ENCODE measurements at places on chromosomes 5 and 9.

DNA sequence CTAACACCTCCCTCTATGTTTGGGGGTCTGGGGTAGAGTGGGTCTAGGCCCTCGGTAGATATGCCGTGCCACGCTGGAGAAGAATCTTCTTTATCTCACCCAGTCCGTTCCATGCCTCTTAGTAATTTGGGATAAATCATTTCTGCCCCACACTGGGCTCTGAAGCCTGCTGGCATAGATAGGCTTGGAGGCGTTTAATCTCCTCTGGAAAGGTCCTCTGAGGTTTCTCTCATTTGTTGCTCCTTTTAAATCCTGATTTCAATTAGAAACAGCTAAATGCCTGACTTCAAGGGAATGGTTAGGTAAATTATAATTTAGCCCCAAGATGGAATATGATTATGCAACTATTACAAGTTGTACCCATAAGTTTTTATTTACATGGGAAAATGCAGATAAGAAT, 57.8 kb upstream of the AKNA start:
- DNase-seq: no peak

DNA sequence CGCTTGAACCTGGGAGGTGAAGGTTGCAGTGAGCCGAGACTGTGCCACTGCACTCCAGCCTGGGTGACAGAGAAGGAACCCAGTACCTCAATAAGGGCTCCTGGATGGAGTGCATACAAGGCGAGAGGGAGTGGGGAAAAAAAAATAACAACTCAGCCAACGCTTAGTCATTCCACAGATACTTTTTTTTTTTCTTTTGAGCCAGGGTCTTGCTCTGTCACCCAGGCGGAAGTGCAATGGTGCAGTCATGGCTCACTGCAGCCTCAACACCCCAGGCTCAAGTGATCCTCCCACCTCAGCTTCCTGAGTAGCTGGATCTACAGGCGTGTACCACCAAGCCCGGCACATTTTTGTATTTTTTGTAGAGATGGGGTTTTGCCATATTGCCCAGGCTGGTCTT, 59.5 kb upstream of the GGTA1 start:
- no peak for DNase-seq

DNA sequence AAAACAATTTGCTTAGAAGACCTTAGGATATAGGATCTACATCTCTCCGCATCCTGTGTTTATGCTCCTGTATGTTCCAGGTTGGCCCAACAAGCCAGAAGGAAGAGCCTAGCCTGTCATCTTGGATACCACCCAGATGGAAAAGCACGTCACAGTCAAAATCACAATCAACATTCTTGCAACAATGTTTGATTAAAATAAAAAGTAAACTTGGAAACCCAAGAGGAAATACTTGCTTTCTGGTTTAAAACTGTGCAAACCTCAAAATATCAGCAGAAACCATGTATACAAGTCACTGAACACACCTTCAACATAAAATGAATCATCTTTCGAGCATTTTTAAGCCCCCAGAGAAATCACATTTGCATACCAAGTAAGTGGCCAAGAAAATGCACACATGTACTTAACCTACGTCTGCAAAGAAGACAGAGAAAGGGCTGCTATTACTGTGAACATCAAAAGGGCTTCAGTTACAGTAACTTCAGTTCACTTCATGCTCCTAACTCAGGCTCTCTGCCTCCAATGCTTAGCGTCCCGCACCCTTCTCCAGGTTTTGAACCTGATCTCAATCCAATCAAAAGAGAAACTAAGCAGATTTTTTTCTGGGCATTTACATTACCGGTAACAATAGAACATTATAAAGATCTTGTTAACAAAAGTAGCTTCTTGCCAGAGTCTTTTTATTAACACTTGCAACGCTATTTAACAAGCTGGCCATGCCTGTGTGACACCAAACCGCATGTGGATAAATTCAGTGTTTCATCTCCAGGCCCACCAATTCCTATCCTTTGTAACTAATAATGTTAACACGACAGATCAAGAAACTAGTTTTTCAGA, 1.3 kb downstream of the ENC1 start:
- DNase-seq: no peak

GRCh38 chr5:26553079-26553478, 485.3 kb downstream of the CDH9 start:
- no peak for DNase-seq

- no peak for DNase-seq
Observed at GRCh38 chr9:131554087-131554842, 8.9 kb downstream of the PRRT1B start.

- DNase-seq: no peak
Observed at GRCh38 chr5:106854922-106855321, 815.8 kb downstream of the EFNA5 start.

Data from stimulated activated CD4-positive, alpha-beta T cell treated with anti-CD3 and anti-CD28 coated beads, Interleukin-1b, Interleukin-23, amount 100 ng/mL, for 48 hours (primary cell).